BJ (cell line): ENCODE measurements at places on chromosomes 13 and 19.

GRCh38 chr13:46232281-46232680 is 20.6 kb downstream of the LRRC63 start:
- DNase-seq: no peak

- DNase-seq: no peak
Observed at GRCh38 chr13:39362652-39363381, 240.2 kb downstream of the LHFPL6 start.

DNA sequence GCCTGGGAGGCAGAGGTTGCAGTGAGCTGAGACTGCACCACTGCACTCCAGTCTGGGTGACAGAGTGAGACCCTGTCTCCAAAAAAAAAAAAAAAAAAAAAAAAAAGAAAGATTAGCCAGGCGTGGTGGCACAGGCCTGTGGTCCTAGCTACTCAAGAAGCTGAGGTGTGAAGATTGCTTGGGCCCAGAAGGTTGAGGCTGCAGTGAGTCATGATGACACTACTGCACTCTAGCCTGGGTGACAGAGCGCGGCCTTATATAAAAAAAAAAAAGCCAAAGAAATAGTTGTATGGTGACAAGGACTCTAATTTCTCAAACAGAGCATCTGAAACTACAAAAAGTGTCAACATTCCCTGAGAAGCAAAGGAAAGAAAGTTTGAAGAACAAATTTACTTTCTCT is 3.4 kb downstream of the PBX4 start:
- DNase-seq: no peak

DNA sequence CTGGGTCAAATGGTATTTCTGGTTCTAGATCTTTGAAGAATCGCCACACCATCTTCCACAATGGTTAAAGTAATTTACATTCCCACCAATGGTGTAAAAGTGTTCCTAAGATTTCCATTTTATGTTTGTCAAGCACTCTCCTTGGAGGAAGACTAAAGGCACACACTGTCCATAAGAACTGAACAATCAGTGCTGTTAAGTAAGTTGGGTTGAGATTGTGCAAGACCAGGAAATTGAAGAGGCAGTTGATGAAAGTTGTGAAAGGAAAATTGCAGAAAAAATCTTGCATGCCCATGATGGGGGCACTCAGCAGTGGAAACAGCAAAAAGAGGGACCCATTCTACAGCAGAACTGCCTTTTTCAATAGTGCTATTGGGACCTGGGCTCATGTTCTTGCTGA is 323.6 kb downstream of the DLEU7 start:
- no peak for DNase-seq

- no peak for DNase-seq
Observed at GRCh38 chr13:40813667-40814454, 24.4 kb downstream of the SLC25A15 start.

DNA sequence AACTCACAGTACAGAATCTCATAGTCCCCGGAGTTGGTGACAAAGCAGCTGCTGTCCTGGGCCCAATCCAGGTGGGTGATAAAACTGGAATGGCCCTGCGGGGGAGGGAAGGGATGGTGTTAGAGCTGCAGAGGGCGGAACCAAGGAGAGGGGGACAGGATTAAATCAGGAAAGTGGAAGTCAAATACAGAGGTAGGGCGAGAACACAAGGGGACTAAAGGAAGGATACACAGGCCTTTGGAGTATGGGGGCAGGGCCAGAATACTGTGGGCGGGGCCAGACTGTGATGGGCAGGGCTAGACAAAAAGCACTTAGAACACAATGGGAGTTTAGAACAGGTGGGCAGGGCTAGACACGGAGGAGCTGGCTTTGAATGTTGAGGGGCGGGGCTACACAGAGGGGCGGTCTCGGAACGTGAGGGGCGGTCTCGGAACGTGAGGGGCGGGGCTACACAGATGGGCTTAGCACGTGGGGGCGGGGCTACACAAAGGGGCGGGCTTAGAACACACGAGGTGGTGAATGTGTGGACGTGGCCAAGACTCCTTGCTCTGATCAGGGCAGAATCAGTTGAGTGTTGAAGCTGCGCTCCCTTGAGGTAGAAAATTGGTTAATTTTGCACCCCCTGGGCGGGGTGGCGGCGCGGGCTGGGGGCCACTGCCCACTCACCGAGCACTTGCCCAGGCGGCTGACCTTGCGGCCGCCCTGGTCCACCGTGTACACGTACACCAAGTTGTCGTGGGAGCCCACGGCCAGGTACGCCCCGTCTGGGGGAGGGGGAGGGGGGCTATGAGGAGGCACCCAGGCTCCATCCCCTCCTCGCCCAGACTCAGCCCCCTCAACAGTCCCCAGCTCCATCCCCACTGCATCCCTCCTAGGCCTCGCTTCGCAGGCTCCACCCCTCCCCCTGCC is 14.0 kb upstream of the GPR4 start:
- no peak for DNase-seq

GRCh38 chr19:17997969-17998826 is 9.8 kb upstream of the ARRDC2 start:
- DNase-seq: no peak

DNA sequence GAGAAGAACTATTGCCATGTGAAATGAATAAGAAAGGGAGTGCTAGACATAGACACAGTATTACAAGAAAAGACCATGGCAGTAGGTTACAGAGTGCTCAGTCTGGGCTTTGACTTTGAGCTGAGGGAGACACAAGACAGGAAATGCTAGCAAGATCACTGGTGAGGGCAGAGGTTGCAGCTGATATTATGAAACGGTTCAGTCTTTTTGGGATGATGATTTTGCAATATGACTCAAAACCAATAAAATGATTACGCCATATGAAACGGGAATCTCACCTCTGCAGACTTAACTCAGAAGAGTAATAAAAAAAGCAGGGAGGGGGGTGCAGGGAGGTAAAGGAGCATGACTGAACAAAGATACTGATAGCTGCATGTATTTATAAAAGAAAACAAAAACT is 123.1 kb downstream of the RBM26 start:
- DNase-seq: no peak

- no peak for DNase-seq
Observed at GRCh38 chr19:46299695-46300094, 2.9 kb downstream of the HIF3A start.

DNA sequence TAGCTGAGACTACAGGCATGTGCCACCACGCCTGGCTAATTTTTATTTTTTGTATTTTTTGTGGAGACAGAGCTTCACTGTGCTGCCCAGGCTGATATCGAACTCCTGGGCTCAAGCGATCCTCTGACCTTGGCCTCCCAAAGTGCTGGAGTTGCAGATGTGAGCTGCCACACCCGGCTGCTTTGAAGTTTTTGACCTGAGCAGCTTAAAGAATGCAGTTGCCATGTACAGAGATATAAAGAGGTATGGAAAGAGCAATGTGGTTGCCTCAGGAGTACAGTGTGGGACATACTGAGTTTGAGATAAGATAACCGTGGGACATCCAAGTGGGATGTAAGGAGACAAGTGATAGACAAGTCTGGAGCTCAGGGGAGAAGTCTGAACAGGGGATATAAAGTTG is 82.7 kb upstream of the LSM14A start:
- no peak for DNase-seq

GRCh38 chr19:8639821-8640401 is 9.5 kb downstream of the NFILZ start:
- no peak for DNase-seq

DNA sequence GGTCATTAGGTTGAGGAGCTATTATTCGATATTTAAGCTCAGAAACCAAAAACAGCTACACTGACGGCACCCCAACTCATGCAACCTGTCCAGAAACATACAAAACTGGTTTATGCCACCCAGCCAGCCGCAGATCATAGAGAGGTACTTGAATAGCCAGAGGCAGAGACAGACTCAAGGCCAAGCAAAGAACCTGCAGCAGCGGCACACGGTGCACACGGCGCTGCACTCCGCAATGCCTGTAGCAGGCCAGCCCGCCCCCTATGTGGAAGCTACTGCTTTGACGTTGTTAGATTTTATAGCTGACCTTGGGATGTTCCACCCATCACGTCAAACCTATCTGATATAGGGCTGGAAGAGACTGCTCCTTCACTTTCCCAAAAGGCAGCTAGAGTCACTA is 11.9 kb upstream of the DHRS12 start:
- DNase-seq: no peak

DNA sequence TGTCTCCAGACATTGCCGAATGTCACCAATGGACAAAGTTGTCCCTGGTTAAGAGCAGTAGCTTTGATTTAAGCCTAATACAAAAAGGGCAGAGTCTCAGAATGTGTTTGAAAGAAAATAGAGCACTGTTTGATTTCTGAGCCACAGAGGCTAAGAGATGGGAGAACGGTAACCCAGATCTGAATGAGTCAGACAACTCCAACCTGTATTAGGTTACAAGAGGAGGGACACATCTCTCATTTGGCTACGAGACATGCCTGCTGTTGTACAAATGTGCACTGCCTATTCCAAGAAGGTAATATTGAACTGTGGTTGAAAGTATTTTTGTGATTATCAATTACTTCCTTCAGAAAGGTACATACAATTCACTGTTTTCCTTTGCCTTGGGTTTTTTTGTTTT is 4.9 kb upstream of the HSPH1 start:
- no peak for DNase-seq

DNA sequence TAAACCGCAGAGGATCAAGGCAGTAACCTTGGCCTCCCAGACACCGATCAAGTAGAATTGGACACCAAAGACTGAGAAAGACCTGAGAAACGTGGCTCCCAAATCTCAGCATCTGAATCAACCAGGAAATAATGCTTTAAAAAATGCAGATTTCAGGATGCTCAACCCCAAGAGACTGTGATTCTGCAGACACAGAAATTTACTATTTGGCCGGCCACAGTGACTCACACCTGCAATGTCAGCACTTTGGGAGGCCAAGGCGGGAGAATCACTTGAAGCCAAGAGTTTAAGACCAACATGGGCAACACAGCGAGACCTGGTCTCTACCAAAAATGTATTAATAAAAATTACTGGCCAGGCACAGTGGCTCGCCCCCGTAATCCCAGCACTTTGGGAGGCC is 6.2 kb downstream of the ABCC4 start:
- no peak for DNase-seq

GRCh38 chr13:112969692-112970338 is 801 bp downstream of the MCF2L start:
- DNase-seq: no peak

DNA sequence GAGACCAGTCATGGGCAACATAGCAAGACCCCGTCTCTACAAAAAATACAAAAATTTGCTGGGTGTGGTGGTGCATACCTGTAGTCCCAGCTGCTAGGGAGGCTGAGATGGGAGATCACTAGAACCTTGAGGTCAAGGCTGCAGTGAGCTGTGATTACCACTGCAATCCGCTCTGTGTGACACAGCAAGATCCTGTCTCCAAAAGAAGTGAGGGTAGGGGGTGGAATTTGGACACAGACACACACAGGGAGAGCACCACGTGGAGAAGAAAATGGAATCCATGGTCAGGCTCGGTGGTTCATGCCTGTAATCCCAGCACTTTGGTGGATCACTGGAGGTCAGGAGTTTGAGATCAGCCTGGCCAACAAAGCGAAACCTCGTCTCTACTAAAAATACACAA is 8.7 kb downstream of the TNFSF9 start:
- no peak for DNase-seq

DNA sequence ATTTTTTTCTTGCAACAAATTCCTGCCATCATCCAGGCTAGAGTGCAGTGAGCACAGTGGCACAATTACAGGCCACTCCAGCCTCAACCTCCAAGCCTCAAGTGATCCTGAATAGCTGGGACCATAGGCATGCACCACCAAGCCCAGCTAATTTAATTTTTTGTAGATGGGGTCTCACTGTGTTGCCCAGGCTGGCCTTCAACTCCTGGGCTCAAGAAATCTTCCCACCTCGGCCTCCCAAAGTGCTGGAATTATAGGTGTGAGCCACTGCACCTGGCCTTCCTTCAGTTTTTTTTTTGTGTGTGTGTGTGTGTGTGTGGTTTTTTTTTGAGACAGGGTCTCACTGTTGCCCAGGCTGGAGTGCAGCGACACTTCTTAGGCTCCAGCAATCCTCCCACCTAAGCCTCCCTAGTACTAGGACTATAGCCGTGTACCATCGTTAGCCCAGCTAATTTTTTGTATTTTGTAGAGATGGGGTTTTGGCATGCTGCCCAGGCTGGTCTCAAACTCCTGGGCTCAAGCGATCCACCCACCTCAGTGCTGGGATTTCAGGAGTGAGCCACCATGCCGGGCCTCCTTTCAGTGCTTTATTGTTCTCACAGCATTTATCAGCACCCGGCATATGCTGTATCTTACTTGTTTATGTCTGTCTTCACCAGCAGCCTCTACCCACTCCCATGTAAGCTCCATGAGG is 5.9 kb upstream of the SRRM5 start:
- DNase-seq: no peak

DNA sequence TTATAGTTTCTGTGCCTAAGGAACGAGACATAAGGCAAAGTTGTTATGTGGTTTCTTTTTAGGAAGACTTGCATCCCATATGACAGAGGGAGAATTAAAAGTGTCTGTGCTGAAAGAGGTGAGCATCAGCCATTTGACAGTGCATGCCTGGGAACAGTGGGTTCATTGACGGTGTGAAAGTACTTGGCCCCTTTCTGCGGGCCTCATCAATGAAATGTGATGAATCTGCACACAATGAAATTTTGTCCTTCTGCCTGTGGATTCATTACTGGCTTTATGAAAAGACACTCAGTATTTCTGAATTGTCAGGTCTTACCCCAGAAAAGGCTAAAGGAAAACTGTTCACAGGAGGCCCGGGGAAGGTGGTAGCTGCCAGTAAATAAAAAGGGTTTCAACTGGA is 295.8 kb downstream of the FOXO1 start:
- no peak for DNase-seq

GRCh38 chr19:53131727-53132126 is 983 bp downstream of the ZNF415 start:
- DNase-seq: no peak

DNA sequence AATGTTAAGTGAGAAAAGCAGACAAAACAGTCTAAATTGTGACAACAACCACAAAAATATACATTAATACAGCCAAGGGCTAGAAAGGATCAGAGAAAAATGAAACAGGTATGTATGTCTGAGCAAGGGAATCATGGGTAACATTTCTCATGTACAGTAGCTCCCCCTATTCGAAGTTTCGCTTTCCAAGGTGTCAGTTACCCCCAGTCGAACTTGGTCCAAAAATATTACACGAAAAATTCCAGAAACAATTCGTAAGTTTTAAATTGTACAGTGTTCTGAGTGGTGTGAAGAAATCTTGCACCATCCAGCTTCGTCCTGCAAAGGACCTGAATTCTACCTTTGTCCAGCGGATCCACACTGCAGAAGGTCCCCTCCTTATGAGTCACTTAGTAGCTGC is 1.8 kb upstream of the RNASEH2B start:
- DNase-seq: no peak
